ENCODE measurements at places on chromosomes 5 and 9.

DNA sequence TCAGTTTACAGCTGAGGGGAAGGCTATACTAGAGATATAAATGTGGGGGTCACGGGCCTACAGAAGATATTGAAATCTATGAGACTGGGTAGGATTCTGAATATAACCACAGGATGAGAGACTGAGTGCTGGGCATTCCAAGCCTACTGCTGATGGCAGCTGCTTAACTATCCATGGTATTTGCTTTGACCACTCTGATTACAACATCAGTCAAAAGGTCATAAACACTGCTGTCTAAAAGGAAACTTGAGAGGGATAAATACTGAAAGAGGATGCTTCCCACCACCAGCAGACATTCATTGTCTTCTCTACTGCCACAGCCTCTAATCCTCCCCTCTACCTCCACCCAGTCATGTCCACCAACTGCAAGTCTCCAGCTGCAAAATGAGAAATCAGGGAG is 3.8 kb downstream of the ZNF622 start:
- DNase-seq = peak; percentile 70

GRCh38 chr9:137175345-137175961 is 3.6 kb upstream of the TMEM210 start:
- no peak for DNase-seq

DNA sequence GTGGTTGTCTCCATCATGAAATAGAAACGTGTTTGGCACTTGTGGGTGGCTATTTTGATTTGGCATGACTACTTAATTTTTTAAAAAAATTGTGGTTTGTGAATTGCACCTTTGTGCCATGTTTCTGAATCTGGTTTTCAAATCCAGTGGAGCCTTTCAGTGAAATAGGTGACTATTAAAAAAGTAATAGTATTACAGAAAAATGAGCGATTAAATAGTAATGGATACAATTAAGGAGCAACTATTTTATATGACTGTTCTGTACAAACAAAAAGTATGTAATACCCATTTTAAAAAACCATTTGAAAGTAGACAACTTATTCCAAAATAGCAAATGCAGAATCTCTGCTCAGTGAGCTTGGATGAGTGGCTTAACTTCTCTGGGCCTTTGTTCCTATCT is 3.0 kb downstream of the SOWAHA start:
- DNase-seq = no peak

DNA sequence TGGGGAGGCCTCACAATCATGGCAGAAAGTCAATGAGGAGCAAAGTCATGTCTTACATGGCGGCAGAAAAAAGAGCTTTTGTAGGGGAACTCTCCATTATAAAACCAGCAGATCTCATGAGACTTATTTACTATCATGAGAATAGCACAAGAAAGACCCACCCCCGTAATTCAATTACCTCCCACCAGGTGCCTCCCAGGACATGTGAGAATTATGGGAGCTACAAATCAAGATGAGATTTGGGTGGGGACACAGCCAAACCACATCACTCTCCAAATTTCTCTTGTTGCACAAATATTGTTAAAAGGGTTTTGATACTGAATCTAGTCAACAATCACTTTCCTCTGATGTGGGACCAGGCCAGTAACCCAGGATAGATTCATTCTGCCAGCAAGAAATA is 1176.1 kb downstream of the CDH9 start:
- DNase-seq = no peak

- DNase-seq = peak; percentile 64
Measured at GRCh38 chr5:93017849-93018248, 563.2 kb downstream of the NR2F1-AS1 start.

DNA sequence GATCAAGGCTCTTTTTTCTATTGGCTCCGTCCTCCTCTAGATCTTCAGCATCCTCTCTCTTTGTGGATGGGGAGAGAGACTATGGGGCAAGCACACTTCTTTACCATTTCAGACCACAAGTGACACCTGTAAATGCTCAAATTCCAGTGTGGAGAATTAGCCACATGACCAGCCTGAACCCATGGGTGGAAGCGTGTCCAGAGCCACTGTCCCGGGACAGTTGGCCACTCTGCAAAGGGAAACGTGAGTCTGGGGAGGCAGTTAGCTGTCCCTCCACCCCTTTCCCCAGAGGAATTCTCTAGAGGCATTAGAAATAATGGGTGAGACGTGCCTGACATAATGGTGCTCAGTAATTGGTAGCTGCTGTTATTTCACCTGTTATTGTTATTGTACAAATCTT is 40.9 kb downstream of the AMBP start:
- DNase-seq = no peak

DNA sequence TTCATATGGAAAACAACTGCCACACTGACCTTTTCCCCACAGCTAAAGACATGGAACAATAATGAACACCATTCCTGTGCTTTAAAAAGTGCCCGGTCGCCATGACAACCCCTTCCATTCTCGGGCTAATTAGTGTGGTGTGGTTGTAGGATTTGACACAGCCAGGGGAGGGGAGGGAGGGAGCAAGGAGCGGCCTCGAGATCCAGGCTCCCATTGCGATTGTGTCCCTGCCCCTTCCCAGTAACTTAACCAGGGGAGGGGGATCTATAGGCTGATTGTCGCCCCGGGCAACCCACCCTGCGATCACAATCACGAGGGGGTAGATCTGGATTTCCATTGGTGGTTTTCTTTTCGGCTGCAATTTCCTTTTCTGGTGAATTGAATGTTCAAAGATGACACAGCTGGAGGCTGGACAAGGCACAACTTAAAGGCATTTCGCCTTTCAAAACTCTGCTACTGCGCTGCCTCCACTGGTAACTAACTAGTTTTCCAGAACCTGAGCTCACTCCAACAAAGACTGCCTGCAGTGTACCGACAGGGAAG is 96.7 kb upstream of the RETREG1 start:
- peak; percentile 20 for DNase-seq

- DNase-seq = no peak
Measured at GRCh38 chr9:111320631-111321030, 9.4 kb downstream of the OR2K2 start.

DNA sequence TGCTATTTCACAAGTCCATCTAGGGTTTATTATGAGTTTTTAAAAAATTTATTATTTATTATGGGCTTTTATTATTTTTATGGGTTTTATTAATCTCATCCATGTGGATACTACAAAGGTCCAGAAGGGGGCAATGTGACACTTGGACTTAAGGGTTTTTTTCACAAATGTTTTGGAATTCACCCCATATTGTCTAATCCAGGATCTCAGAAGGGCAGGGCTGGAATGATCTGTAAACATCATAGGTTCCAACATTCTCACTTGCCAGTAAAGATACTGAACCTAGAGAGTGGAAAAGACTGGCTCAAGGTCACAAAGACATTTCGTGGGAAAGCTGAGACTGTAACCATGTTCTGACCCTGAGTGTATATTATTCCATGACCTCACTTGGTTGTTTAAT is 35.6 kb downstream of the NIM1K start:
- DNase-seq = no peak

- DNase-seq = no peak
Measured at GRCh38 chr9:94630833-94631232, 8.5 kb downstream of the FBP1 start.

DNA sequence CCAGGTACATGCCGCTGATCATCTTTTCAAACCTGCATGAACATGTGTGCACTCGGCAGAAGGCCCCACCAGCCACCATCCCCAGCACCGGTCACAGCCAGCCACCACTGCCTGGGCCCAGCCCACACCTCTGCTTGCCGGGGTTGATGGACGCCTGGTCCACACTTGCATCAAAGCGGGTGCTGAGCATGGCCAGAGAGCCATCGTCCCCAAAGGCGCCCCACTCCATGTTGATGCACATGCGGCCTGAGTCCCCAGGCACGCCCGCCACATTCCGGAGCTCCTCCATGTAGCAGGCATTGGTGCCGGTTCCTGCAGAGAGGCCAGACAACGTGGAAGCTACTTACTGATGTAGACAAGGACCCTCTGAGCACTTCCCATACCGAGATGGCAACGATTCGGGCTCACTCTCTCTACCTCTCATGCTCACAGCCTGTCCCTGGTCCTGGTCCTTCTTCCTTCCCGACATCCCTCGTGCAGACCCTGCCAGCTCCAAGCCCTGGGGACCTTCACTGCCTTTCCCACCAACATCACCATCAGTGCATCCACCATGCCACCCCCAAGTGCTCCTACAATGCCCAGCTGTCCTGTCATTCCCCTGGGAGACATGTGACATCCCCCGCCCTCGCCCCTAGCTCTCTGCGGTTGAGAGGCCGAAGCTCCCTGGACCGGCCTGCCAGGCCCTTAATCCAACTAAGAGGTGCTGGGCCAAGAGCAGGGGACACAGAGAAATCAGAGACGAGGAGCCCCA is 17.2 kb downstream of the HK3 start:
- no peak for DNase-seq

- peak; percentile 5 for DNase-seq
Measured at GRCh38 chr5:176959051-176959450, 47.5 kb downstream of the UIMC1 start.

- no peak for DNase-seq
Measured at GRCh38 chr9:86605303-86605702, 251.1 kb upstream of the TUT7 start.

- no peak for DNase-seq
Measured at GRCh38 chr5:125526966-125527365, 780.5 kb upstream of the ZNF608 start.

DNA sequence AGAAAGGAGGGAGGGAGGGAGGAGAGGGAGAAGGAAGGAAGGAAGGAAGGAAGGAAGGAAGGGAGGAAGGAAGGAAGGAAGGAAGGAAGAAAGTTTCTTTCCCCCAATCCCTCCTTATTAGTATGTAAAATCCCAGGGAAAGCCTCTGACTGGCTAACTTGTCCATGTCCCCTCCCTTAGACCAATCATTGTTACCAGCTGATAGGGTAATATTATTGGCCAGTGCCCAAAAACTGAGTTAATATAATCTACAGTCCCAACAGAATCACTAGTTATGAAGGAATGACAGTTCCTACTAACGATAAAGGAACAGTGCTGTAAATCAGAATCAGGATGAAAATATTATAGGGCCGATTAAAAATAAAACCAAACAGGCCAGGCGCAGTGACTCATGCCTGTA is 53.6 kb upstream of the CCNG1 start:
- DNase-seq = no peak

GRCh38 chr5:18394443-18394804 is 760.2 kb downstream of the TAF11L14 start:
- no peak for DNase-seq

DNA sequence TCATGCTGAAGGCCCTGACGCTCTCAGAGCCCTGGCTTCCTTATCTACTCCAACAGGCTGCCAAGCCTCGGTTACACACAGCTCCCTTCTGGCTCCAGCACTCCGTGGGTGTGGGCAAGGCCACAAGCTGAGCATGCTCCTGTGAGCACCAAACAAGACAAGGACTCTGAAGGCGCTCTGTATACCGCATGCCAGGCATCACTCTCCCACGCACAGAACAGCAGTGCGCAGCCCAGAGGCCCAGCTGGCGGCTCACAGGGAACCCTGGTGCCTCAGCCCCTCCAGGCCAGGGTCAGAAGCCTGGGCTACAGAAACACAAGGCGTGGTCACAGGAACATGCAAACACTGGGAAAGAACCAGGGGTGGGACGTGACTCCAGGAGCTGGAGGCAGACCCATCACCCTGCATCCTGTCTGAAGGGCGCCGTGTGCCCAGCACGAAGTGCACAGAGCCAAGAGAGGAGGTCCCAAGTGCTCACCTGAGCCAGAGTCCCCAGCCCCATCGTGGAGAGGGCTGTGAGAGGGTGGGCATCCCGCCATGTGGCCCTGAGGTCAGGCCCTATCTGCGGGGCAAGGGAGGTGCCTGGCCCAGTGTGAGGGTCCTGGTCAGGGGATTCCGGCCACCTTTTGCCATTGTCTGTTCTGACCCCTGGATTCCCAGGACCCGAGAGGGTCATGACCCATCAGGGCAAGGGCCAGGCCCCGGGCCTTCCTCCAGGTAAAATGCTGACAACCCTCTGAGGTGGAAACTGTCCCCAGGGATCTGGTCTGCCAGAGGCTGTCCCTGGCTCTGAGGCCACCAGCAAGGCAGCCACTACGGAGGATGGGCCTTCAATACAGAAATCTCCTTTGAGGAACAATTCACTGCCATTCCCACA is 54.7 kb downstream of the COL23A1 start:
- no peak for DNase-seq

Measured in fibroblast of skin of left quadriceps (primary cell).